ENCODE measurements at places on chromosomes 16 and 17.

GRCh38 chr16:24995033-24995432 lies 20.1 kb downstream of the ARHGAP17 start:
- no peak for DNase-seq

DNA sequence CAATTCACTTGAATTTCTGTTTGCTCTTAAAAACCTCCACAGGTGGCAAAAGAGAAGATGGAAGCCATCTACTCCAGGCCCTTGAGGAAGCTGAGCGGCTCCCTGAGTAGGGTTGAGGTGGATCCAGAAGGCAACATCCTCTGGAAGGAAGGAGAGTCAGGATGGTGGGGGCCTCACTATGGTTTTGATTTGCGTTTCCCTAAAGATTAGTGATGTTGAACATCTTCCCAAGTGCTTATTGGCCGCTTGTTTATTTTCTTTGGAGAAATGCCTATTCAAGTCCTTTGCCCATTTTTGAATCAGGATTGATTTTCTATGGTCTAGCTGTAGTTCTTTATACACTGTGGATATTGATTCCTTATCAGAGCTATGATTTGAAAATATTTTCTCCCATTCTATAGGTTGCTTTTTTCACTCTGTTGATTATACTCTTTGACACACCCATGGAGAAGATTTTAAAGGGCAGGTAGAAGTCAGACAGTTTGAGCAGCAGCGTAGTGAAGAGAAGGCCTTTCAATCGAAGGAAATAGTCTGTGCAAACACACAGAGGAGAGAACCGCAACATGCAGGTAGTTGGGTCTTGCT lies 58.6 kb downstream of the WSB1 start:
- DNase-seq: no peak

DNA sequence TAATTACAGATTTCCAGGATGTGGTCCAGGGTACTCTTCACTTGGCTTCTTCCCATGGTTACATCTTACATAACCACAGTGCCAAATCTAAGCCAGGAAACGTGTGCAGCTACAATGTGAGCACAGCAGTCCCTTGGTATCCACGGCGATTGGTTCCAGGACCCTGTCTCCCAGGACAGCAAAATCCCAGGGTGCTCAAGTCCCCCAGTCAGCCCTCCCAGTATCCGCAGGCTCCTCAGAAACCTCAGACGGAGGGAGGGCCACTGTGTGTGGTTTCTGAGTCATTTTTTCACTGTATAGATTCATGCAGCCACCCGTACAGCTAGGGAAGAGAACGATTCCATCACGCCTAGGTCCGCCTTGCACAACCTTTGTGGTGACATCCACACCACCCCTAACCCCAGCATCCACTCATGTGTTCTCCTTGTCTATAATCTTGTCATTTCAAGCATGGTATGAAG lies 11.1 kb upstream of the ATP2C2 start:
- DNase-seq: no peak

GRCh38 chr16:89395150-89396142 lies 94.9 kb downstream of the ANKRD11 start:
- DNase-seq: no peak

- DNase-seq: no peak
Measured at GRCh38 chr17:77210331-77210730, 69.6 kb downstream of the SEC14L1 start.

DNA sequence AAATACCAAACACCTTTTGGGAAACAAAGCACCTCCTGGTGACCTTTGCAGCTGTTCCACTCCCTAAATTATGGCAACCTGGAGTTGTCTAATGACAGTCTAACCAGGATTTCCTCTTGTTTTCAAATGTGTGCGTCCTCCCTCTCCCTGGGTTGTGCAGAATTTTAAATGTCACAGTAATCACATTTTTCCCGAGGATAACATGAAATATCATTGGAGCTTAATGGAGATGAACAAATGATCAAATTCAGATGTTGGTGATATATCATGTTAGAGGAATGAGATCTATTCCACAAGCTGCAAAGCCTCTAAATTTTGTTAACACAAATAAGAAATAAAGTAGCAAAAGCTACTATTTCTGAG lies 86.9 kb upstream of the HLF start:
- DNase-seq: no peak

GRCh38 chr16:1283996-1284616 lies 25.3 kb upstream of the UBE2I start:
- no peak for DNase-seq
